ENCODE measurements at places on chromosomes 2 and 18.

DNA sequence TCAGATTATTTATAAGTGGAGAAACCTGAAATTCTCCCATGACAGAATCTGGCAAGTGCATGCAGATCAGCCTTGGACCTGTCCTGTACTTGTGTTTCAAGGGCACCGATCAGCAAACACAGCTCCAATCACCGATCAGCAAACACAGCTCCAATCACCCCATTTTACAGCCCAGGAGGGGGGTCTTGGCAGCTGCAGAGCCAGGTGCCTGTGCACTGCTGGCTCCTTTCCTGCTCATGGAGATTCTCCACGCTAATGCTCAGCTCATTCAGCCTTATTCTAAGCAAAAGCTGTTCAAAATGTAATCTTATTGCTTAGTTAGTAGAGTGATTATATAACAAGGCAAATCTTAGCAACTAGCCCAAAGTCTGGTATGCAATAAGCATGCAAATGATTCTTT, 623.1 kb upstream of the HS6ST1 start:
- DNase-seq: no peak

DNA sequence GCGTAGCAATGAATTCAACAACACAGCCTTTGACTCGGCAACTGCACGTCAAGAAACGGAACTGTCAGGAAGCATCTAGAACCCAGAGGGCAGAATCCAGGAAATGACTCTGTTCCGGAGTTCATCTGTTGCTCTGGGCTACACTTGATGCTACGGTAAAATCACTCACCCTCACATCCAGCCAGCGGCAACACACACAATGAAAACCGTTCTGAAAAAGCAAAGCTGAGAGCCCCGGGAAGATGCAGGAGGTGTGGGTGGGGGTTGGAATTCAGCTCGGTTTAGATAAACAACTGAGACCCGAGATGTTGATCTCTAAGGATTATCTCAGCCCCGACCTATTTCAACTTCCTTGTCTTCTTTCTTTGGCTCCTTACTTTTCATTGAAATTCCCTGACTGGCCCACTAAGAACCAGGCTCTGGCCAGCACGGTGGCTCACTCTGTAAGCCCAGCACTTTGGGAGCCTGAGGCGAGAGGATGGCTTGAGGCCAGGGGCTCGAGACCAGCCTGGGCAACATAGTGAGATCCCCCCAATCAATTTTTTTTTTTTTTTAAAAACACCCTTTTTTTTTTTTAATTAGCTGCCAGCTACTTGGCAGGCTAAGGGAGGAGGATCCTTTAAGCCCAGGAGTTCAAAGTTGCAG, 13.3 kb upstream of the RAB17 start:
- no peak for DNase-seq

DNA sequence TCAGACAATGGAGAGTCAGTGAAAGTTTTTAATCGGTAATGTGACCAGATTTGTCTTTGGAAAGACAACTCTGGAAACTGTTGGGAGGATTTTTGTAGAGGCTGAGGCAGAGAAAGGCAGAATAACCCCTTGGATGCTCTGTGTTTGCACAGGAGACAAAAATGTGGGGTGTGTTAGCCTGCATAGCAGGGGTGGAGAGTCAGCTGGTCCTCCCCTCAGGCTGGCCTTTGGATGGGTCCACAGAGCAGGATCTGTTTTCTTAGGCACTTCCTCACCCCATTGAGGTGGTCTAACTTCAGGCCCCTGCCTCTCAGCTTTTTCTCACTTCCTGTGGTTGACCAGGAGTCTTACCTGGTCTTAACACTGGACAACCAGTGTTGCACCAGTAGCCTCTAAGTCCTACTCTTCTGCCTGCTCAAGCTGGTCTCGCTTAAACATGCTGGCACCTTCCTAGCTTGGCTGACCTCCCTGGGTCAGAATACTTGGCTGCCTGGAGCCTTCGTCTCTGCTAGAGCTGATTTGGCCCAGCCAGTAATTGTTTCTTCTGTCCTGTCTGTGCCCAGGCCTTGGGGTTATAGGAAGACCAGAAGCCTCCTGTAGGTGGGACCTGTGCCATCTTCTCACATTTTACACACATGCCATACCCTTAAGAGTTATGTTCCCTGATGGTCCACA, 259.8 kb upstream of the RASGRP3 start:
- no peak for DNase-seq

GRCh38 chr2:181848261-181848886, 43.2 kb upstream of the ITPRID2 start:
- no peak for DNase-seq

DNA sequence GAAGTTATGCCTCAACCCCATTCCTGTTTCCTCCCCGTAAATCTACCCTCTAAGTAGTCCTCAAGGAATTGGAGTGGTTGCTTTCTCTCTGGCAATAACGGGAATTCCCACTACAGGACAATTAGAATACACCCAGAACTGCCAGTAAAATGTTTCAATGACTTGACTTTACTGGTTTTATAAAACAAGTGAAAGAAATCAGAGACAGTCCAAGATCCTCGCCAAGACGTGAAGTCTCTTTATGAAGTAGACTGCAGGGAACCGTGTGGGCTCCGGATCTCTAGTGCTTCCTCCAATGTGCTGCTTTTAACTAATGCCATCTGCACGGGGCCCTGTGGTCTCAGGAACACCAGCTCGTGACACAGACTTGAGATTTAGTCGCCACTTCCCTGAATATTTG, 101.4 kb downstream of the CPO start:
- DNase-seq: no peak

GRCh38 chr18:63783394-63783793, 8.2 kb downstream of the SERPINB7 start:
- no peak for DNase-seq

- no peak for DNase-seq
Observed at GRCh38 chr18:78720456-78721237, 259.0 kb upstream of the SALL3 start.

DNA sequence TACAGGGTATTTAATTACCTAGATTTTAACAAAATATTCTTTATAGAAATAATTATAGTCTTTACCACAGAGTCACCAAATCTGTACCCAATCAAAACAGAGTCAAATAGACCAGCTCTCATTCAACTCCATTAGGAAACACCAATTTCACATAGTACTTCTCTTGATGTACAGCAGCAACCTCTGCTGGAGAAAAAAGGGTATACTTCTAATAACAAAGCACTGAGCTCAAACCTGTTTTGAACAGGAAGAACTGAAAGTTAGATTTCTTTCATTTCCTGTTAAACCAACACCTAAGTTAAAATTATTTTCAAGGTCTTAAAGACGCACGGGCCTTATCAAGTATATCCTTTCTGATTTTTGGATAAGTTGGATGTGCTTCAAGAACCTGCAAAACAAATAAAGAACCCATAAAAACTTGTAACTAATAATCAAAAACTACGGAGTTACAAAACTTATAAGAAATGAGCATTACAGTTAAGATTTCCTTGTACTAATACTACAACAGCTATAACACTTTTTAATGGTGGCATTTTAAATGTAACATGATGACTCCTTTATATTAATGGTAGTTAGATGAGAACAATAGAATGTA, 79.0 kb downstream of the TTC21B start:
- DNase-seq: no peak

GRCh38 chr2:118982039-118982438, 40.0 kb downstream of the MARCO start:
- no peak for DNase-seq

DNA sequence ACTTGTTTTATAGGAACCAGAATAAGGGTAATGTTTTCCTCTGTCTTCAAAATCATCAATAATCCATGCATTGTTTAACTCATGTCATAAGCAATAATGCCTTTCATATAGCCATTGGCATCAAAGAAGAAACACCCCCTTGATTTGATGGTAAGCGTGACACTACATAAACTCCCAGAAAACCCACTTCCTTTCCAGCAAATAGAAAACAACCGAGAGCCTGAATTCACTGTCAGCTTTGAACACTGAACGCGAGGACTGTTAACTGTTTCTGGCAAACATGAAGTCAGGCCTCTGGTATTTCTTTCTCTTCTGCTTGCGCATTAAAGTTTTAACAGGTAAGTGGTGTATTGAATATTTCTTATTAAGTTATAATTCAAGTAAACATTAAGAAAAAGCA, at the start of gene ICOS:
Gene ICOS (plus strand): TSS at position 229 of the 400 bp plus-strand sequence. CDS start 52 bp downstream, at position 281.
- peak; percentile 92 for DNase-seq

DNA sequence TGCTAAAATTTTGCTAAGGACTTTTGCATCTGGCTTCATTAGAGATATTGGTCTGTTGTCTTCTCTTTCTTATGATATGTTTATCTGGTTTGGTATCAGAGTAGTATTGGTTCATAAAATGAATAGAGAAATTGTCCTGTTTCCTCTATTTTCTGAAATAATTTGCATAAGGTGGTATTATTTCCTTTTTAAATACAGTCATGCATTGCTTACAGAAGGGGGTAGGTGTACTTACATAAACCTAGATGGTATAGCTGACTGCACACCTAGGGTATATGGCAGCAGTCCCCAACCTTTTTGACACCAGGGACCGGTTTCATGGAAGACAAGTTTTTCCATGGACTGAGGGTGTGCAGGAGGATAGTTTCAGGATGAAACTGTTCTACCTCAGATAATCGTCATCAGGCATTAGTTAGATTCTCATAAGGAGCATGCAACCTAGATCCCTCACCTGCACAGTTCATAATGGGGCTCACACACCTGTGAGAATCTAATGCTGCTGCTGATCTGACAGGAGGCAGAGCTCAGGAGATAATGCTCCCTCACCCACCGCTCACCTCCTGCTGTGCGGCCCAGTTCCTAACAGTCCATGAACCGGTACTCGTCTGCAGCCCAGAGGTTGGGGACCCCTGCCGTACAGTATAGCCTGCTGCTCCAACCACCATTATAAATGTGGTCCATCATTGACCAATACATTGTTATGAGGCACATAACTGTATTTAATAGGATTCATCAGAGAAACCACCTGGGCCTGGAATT, 189.2 kb downstream of the FAM210A start:
- DNase-seq: no peak

DNA sequence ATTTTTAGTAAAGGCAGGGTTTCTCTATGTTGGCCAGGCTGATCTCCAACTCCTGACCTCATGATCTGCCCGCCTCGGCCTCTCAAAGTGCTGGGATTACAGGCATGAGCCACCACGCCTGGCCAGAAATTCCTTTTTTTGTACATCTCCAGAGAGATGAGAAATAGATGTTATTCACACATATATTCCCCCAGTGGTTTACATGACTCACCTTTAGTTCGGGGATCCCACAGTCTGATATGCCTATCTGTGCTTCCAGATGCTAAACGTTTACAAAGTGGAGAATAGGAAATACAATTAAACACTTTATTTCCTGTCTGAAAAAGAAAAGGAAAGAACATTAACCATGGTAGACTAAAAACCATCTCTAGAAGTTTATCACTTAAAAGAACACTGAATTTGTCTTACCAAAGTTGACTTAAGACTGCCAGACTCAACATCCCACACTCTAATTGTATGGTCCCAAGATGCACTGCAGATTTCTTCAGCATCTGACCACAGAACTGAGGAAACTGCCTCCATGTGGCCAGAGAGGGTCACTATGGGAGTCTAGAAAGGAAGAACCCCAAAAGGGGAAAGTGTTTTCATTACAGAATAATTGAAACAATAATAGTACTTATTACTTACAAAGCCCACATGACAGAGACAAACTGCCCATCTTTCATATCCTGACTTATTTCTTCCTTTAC, 12.6 kb upstream of the ICA1L start:
- no peak for DNase-seq

DNA sequence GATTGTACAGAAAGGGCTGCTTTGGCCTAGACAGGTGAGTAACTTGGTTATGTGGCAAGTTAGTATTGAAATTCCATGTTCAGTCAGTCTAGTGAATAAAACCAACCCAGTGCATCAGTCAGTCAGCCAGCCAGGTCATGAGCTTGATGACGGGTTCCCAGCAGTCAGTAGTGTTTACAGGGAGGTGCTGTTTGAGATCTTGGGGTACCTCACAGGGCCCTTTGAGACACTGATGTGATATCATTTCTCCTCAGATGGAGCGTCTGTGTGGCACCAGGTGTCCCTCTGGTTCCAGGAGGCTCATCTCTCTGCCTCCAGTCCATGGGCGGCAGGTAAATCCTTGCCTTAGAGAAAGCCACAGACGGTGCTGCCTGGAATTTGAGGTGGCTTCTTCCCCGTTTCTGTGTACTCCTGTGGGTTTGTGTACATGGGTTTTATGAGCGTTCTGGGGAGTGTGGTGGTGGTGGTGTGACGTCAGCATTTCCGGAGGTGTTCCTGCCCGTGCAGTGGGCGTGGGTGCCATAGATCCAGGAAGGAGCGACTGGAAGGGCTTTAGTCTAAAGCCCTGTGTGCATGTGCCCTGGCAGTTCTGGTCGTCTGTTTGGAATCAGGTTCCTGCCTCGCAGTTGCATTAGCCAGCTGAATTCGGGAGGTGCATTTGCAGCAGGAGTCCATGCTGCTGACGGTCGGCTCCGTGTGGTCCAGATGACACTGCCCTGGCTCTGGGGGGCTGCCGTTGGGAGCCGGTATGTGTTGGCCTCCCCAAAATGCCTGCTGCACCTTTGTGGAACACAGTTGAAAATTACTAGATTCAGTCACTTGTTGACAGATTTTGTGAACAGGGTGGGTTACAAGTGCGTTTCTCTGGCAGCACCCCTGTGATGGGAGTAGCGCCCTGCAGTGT, 2.1 kb downstream of the CTDP1 start:
- DNase-seq: peak; percentile 27

GRCh38 chr2:206040525-206040924, 45.4 kb downstream of the INO80D start:
- no peak for DNase-seq

GRCh38 chr2:137193401-137193800, 428.1 kb downstream of the THSD7B start:
- DNase-seq: no peak

- no peak for DNase-seq
Observed at GRCh38 chr2:31354837-31355236, 59.7 kb downstream of the XDH start.

- no peak for DNase-seq
Observed at GRCh38 chr18:77218642-77219041, 31.0 kb upstream of the GALR1 start.

Data from T-helper 2 cell (primary cell).